H54 (cell line): ENCODE measurements at places on chromosomes 1 and 21.

- no peak for DNase-seq
Observed at GRCh38 chr1:8439015-8439702, 121.2 kb downstream of the SLC45A1 start.

DNA sequence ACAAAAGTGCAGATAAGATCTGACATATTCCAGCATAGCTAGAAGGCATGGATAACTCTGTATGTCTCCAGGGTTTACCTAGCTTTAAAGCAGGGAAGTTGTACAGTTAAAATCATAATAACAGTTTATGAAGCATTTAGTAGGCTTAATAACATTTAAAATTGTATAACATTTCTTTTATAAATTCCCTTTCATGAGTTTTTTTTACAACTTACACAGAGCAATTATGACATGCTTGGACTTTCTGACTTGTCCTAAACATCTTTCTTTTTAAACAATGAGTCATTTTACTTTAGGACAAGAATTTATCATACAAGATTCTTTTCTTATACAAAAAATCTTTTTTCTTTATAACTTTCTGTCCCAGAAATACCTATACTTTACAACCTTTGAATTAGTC lies 408.5 kb upstream of the NEGR1 start:
- no peak for DNase-seq

GRCh38 chr1:2985067-2985561 lies 36.2 kb upstream of the ACTRT2 start:
- DNase-seq = no peak

GRCh38 chr1:157193702-157194391 lies 55.7 kb upstream of the ETV3 start:
- DNase-seq = peak; percentile 67

GRCh38 chr1:182198006-182198605 lies 136.6 kb upstream of the ZNF648 start:
- DNase-seq = no peak

DNA sequence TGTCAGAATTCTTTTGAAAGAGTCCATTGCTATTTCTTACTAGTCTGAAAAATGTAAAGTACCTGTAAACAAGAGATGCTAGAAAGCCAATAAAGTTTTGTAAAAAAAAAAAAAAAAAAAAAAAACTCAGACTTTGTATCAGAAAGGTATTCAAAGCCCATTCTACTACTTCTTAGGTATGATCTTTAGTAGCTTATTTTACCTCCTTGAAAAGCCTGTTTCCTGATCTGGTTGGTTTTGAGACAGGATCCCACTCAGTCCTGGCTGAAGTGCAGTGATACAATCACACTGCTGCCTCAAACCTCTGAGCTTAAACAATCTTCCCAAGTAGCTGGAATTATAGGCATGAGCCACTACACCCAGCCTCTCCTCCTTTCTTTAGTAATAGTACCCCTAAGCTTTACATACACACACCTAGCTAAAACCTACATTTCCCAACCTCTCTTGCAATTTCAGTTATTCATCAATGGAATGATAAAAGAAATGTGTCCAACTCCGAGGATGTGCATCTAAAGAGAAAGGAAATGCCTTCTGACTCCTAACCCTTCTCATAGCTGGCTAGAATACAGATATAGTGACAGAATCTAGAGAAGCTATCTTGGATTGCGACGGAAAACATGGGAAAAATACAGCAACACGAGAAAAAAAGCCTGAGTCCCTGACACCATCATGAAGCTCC lies 30.6 kb downstream of the EPS15 start:
- no peak for DNase-seq

GRCh38 chr1:182446033-182446669 lies 3.8 kb upstream of the RGSL1 start:
- peak; percentile 45 for DNase-seq

DNA sequence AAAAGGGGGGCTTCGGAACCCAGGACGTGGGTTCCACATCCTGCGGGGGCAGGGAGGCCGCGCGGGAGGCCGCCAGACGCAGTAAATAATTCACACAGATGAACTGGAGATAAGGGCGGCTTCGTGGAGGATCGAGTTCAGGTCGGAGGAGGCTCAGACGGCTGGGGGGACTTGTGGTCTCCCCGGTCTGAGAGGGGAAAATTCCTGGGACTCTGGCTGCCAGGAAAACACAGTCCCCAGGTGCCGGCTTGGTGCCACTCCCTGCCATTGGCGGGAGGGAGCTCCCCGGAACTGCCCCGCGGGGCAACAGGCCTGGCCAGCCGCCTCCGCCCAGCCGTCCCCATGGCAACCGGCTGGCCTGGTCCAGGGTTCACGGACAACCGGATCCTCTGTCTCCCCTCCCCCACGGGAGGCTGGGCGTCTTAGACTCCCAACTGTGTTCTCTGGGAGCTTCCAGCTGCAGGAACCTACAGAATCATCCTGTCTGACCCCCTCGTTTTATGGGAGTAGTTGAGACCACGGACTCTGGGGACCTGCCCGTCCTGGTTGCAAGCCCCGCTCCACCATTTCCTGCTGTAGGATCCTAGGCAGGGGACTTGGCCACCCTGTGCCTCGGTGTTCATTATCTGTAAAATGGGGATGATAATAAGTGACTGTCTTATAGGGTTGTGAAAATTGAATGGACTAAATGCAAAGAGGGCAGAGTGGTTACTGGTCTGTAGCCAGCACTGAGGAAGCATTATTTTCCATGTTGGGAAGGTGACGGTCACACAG lies 9.6 kb downstream of the CAMK2N1 start:
- peak; percentile 74 for DNase-seq

DNA sequence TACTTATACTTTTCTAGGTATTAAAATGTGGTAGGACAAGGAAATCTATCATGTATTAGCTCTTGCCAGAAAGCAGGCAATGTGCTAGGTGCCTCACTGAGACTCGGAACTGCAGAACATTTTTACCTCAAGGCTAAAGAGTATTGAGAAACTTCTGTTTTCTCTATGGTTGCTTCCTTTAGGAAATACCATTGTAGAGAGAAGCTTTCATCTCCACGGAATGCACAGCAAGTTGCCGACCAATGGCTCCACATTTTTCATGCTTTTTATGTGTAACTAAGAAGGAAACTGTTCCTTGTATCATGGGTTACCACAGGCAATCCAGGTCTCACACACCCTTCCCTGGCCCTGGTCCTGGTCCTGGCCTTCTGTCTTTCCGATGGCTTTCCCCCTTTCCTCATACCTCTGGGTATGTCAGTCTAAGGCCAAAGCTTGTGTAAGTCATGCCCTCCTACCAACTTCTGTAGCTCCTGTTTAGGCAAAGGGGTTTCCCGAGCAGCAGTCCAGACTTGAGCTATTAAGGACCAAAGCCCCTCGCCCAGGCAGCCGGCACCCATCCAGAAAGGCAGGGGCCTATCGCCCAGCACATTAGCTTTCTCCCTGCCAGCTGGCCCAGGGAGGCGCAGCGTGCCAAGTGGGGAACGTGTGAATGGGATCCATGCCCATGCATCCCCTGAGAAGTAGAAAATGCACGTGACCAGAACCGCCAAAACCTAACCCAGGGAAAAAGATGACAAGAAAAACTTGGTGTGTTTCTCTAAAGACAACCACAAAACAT lies 225.0 kb downstream of the PBX1 start:
- no peak for DNase-seq

DNA sequence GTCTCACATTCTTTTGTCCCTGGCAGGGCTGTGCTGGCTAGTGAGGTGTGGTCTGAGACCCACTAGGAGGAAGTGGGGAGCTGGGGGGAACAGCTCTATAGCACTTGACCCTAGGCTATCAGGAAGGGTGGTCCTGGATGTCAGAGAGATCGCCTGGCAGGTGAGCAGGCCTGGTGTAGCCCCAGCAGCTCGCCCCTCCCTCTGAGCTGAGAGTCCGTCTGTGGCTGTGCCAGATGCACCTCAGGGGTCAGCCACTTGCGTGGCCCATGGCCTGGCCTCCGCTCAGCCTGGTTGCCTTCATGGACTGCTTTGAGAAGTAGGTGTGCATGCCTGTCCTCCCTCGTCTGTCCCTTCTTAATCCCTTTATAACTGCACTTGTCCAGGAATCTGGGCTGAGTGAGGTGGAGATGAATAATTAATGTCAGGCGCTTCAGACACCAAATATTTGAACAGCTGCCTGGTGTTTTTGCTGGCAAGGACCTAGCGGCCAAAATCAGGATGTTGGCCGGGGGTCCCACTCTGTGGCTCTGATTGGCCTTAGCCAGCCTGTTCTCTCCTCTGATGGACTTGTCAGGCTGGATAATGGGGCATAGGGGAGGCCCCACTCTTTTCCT lies 30.5 kb downstream of the TMEM53 start:
- no peak for DNase-seq

- DNase-seq = no peak
Observed at GRCh38 chr1:159014003-159014571, 4.4 kb downstream of the IFI16 start.

- DNase-seq = no peak
Observed at GRCh38 chr21:38384675-38385426, 113.4 kb downstream of the ERG start.

GRCh38 chr1:111618081-111618480 lies 1.5 kb upstream of the RAP1A start:
- DNase-seq = no peak

DNA sequence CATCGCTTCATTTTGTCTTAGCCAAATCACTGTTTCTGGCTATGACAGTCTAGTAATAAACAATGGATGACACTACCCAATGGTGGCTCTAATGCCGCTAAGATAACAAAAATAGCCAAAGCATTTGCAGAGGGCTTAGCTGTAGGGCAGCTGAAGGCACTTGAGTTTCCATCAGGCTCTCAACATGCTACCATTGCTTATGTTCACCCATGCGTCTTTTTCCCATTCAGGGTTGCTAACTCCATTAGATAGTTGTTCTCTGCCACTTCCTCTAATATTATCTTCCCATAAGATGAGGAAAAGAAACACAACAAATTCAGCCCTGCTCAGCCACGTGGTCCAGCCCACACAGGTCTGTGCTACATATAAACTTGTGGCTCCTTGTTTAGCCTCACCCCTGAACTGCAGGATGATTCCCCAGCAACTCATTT lies 159.6 kb downstream of the TOMM20 start:
- no peak for DNase-seq

DNA sequence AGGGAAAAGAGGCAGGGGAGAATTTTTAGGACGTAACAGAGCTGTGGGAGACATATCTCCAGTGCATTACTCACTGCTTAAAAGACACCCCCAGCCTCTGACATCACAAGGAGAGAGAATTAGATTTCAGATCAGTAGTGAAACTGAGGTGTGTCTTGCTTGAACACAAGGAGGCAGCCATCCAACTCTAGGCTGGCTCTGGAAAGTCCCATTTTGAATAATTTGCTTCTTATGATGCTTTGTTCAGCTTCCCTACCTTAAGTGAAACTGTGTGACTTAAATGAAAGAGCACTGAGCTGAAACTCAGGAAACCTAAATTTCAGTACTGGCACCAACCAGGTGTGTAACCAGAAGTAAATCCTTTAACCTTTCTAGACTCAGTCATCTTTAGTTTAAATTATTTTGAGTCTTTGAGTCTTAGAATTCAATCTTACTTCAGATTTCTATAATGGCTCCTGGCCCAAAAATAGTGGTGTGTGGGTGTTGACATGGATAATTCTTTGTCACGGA lies 251.6 kb upstream of the SGIP1 start:
- DNase-seq = no peak

DNA sequence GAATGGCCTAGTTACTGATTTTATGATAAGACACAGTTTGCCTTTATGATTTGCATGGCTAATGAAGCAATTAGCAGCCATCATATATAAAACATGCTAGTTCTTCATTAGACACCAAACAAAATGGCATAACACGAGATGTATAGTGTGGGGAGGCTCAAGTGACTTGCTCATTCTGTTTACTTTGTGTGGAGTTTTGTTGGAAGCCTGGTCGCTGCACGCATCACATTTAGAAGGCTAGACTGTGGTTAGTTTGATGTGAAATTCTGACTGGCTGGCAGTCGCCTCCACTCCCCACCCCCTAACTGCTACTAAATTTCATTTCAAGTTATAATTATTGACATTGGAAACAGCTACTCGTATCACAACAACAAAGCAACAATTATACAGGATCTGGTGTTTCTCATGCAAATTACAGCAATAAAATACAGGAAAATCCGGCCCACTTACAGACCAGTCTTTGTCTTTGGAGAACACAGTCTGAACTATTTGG lies 356.1 kb downstream of the LMO4 start:
- DNase-seq = no peak

GRCh38 chr1:67459068-67459467 lies 28.9 kb upstream of the SERBP1 start:
- no peak for DNase-seq

DNA sequence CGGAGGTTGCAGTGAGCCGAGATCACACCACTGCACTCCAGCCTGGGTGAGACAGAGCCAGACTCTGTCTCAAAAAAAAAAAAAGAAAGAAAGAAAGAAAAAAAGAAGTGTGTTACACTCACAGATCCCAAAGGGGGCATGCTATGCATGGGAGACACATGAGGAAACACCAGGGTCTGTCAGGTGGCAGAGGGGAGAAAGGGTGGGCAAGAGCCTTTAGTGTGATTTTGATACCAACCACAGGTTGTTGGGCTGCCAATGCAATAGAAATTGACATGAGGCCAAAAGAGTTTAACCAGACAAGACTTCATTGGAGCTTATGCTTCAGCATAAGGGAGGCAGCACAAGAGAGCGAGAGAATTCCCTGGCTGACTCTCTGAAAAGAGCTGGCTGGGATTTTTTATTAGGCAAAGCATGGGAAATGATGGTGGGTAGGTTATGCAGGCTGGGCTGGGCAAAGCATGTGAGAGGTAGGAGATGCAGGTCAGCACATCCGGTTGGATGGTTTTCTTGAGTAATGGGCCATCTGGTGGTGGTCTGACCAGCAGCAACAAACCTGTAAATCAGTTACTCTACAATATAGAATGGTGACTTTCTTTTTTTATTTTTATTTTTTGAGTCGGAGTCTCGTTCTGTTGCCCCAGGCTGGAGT lies 11.7 kb upstream of the EXTL1 start:
- no peak for DNase-seq

- no peak for DNase-seq
Observed at GRCh38 chr1:56915960-56916359, 49.9 kb downstream of the C8B start.

DNA sequence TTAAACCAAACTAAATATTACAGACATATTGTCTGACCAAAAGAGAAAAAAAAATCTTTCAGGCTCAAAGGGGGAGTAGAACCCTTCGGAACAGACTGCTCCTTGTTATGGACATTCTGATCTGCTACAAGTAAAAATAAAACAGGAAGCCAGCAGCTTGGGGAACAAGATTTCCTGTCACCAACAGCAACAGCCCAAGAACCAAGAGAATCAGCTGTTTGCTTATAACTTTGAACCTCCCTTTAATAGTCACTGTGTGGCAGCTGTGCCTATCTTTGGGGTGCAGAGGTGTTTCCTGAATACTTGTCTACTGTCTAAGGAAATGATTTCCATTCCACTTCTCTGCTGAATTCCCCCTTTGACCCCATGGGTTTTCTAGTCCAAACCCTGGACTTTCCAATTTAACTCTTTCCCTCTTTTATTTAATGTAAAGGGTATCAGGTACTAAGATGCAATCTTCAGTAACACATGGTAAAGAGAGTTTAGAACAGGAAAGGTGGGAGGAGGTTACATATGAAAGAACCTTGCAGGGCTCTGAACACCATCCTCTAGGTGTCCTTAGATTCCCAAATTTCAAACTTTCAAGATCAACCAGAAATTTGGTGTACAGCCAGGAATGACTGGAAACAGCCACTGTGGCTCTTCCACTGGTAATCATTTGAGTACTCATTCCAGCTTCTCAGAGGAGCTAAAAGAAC lies 38.6 kb downstream of the GPR3 start:
- no peak for DNase-seq
